ENCODE measurements at places on chromosomes 3 and 15.

GRCh38 chr3:169110633-169111032, 552.9 kb downstream of the MECOM start:
- no peak for ATAC-seq

- ATAC-seq = no peak
Measured at GRCh38 chr3:14988988-14989394, 41.6 kb downstream of the NR2C2 start.

GRCh38 chr15:57595011-57595866, 3.5 kb downstream of the MYZAP start:
- no peak for ATAC-seq

- ATAC-seq = no peak
Measured at GRCh38 chr3:13120928-13121552, 47.8 kb upstream of the IQSEC1 start.

DNA sequence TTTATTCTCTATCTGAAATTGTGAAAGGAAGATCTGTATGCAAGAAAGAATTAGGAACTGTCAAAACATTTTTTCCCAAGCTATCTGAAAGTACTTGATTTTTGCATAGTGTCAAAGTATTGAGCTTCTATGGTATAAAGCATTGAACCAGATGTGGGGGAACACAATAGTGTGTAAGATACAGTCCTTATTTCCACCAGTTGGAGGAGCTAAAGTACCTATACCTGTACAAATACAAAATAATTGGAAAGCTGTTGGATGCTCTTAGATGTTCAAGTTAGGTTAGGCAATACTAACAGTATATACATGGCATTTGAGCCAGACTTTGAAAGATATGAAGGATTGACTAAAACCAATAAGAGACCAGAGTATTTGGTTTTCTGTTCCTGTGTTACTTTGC, 148.4 kb downstream of the B3GALNT1 start:
- ATAC-seq = peak; percentile 68

- no peak for ATAC-seq
Measured at GRCh38 chr3:61505197-61505596, 56.2 kb upstream of the PTPRG start.

GRCh38 chr15:73927476-73928240, 1.4 kb downstream of the LOXL1 start:
- ATAC-seq = peak; percentile 21

All from SK-N-SH treated with all-trans-retinoic acid at 6 μM for 48 hours (cell line).